ENCODE measurements at places on chromosomes 2 and 18.

- DNase-seq, result no peak
These were observed 4.4 kb downstream of the VAMP5 start for GRCh38 chr2:85588645-85589044.

GRCh38 chr2:58484629-58485028 lies 243.5 kb upstream of the FANCL start:
- no peak for DNase-seq

DNA sequence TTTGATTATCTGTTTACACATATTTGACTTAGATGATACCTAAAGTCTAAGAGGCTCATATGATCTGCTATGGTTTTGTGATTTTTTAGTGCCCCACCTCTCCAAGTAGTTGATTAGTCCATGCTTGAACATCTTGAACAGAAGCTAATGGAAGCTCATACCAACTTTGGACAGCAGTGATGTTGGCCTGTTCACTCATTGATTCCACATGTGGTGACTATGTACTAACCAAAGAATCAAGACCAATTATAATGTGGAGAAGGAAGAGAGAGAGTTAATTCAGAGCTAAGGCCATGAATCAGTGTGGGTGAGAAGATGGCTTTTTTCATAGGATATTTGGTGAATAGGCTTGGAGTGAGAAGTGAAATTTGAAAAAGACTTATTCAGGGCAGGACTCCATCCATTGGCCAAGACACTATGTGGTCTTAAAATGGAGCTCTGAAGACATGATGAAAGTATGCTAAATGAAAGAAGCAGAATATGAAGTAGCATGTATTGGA lies 178.3 kb upstream of the TWIST2 start:
- no peak for DNase-seq

DNA sequence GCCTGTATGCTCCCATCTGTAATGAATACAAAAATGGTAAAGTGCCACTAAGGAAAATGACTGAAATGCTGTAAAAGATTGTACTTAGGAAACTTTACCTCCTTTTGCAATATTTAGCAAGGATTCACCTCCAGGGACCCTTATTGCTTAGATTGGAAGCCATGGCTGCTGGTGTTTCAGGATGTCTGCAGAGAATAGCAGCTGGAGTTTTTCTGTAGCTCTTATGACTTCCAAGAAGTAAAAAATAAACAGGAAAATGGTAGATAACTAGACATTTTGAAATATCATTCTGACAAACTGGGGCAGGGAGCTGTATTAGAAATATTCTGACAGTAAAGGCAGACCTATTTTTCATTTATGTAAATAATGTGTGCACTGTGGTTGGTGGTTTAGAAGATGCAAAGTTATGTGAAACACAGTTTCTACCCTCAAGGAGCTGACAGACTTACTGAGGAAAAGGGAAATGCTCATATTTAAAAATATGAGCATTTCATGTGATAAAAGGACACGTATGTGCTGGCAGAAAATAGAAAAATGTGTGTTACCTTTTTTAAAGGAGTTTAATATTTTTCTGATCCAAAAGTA lies 224.9 kb upstream of the BOD1L2 start:
- no peak for DNase-seq

- no peak for DNase-seq
These were observed 127.8 kb downstream of the TRIB2 start for GRCh38 chr2:12844511-12844910.

GRCh38 chr2:219627103-219628100 lies at the start of gene SLC4A3:
TSS of gene SLC4A3 (plus strand) at chr2:219627630. CDS start at chr2:219627993, 363 bp downstream.
- no peak for DNase-seq

- no peak for DNase-seq
These were observed 118.6 kb upstream of the PGAP1 start for GRCh38 chr2:197045115-197045514.

GRCh38 chr2:221283896-221284545 lies 288.1 kb downstream of the EPHA4 start:
- DNase-seq, result no peak

- DNase-seq, result no peak
These were observed 296.2 kb downstream of the SLC8A1 start for GRCh38 chr2:40155728-40156127.

All from NCI-H1092 (cell line).